Smooth muscle cell of the brain vasculature (primary cell): ENCODE measurements at places on chromosomes 1 and 21.

- no peak for DNase-seq
Observed at GRCh38 chr1:172928412-172928811, 122.3 kb downstream of the TNFSF18 start.

DNA sequence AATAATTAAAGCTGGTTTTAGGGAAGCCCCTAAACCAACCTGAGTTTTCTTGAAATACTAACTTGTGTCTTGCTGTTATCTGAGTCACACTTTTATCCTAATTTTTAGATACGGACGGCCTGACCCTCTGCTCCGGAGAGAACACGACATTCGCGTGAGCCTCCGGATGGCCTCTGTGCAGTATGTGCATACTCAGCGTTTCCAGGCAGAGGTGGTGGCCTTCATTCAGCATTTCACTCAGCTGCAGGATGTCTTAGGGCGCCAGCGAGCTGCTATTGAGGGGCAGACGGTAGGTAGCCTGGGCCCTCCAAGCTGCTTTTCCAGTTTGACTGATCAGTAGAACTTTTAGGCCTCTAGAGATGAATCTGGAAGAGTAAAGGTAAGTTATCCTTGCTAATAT is 63.6 kb downstream of the VPS13D start:
- no peak for DNase-seq

GRCh38 chr1:67524143-67525052 is 94.2 kb upstream of the SERBP1 start:
- no peak for DNase-seq

DNA sequence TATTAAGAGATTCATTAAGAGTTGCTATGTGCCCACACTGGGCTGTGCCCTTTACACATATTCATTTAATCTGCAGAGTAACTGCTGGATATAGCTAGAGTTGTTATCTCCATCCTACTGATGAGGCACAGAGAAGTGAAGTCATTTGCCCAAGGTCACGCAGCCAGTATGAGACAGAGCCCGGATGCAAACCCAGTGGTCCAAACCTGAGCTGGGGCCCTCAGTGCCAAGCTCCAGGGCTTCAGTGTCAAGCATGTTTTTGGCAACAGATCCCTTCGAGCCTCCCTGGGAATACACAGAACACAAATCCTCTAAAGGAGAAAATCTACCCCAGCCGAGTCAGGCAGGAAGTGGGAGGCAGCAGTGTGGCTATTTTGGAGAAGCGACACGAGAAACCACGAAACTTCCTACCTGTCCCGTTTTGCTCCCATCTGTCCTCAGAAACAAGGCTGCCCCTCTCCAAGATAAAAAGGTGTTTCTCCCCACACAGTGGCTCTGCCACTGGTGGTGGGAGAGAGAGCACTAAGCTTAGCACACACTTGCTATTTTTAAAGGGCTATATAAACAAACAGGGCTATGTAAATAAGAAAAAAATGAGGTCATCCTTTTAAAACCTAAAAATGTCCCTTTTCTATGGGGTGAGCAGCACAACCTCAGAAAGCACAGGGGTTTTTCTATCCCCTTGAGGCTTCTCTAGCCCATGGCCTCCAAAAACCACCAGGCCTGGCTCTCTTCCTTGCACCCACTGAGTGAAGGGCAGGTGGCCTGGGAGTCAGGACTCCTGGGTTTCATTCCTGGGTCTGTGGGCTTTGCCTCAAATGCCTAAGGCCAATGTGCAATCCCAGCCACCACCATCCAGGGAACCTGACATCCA is 138.6 kb upstream of the EDN2 start:
- DNase-seq: no peak

DNA sequence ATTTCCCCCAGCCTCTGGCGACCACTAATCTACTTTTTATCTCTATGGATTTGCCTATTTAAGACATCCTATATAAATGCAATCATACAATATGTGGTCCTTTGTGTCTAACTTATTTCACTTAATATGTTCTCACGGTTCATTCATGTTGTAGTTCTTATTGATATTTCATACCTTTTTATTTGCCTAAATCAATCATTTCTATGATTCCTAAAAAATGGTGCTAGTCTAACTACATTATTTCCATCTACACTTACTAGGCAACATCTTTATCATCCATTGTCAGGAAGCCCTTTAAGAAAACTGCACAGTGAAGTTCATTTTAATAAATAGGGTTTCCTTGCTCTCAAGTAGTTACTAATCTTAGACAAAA is 380 bp upstream of the FBXO28 start:
- DNase-seq: no peak

GRCh38 chr1:26225033-26225831 is 8.8 kb upstream of the CEP85 start:
- no peak for DNase-seq

- DNase-seq: no peak
Observed at GRCh38 chr21:41966041-41966833, 12.4 kb upstream of the C2CD2 start.

GRCh38 chr1:30635391-30635975 is 87.9 kb downstream of the MATN1 start:
- DNase-seq: no peak

GRCh38 chr1:195946500-195946899 is 661.7 kb downstream of the KCNT2 start:
- no peak for DNase-seq

- no peak for DNase-seq
Observed at GRCh38 chr1:34520111-34520510, 234.7 kb upstream of the GJB5 start.

DNA sequence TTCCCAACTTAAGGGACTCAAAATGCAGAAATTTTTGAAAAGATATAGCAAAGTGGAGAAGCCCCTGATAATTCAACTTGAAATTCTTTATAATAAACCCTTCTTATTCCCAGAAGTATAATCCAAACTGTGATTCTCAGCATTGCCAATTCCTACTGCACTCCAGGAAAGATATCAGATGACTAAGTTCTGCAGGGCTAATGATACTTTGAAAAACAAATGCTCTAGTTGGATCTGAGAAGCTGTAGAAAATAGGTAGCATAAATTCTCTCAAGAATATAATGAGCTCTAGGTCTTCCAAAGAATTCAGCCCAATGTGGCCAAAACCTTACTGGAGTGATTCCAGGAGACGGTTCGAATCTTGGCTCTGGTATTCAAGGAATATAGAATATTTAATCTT is 294.0 kb upstream of the PTBP2 start:
- no peak for DNase-seq

GRCh38 chr1:2786329-2787162 is 14.9 kb downstream of the TTC34 start:
- no peak for DNase-seq

GRCh38 chr21:31671931-31672330 is 12.4 kb downstream of the SOD1 start:
- DNase-seq: no peak

GRCh38 chr1:118827636-118828035 is 160.5 kb downstream of the TBX15 start:
- no peak for DNase-seq

- no peak for DNase-seq
Observed at GRCh38 chr21:45258466-45258865, 29.2 kb downstream of the POFUT2 start.

GRCh38 chr1:106944721-106945120 is 111.8 kb upstream of the PRMT6 start:
- DNase-seq: no peak

DNA sequence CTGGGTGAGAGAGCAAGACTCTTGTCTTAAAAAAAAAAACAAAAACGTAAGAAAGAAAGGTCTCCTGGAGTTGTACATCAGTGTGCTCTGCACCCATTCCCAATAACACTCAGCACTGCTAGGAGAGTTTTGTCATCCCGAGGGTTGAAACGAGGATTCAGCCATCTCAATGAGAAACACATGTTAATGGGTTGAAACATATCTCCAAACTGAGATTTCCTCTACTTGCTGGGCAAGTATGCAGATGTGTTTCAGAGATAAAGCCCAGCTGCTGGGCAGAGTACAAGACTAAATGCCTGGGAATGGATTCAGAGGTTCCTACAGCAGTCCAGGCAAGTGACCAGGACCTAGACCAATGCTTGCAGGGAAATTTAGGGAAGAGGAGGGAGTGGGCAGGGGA is 2.6 kb upstream of the MFN2 start:
- DNase-seq: no peak

GRCh38 chr1:15678578-15678977 is 5.5 kb upstream of the PLEKHM2 start:
- DNase-seq: no peak

DNA sequence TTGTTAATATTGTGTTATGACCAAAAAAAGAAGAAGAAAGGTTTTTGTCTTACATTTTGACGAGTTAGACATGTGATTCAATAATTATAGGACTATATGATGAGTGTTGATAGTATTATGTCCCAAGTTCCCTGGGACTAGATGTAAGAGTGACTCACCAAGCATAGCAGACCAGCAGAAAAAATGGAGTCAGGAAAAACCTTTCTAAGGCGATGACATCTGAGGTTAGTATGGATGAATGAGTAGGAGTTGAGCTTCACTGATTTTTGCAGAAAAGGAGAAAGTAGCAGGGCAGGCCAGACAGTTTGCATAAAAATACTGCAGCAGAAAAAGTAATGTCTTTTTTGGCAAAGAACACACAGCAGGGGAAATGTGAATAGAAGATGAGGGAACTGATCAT is 1041.3 kb upstream of the ADGRL4 start:
- DNase-seq: no peak

- DNase-seq: peak; percentile 46
Observed at GRCh38 chr1:203871114-203871880, 9.9 kb downstream of the SNRPE start.

DNA sequence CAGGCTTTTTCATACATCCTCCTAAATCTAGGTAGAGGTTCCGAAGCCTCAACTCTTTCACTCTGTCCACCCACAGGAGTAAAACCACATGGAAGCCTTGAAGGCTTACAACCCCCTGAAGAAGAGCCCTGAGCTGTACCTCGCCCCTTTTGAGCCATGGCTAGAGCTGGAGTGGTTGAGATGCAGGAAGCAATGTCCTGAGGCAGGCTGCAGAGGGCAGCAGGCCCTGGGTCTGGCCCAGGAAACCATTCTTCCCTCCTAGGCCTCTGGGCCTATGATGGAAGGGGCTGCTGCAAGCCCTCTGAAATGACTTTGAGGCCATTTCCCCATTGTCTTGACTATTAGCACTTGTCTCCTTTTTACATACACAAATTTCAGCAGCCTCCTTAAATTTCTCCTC is 1503.0 kb downstream of the KCNT2 start:
- no peak for DNase-seq

GRCh38 chr1:43376723-43377235 is 9.0 kb upstream of the ELOVL1 start:
- no peak for DNase-seq

DNA sequence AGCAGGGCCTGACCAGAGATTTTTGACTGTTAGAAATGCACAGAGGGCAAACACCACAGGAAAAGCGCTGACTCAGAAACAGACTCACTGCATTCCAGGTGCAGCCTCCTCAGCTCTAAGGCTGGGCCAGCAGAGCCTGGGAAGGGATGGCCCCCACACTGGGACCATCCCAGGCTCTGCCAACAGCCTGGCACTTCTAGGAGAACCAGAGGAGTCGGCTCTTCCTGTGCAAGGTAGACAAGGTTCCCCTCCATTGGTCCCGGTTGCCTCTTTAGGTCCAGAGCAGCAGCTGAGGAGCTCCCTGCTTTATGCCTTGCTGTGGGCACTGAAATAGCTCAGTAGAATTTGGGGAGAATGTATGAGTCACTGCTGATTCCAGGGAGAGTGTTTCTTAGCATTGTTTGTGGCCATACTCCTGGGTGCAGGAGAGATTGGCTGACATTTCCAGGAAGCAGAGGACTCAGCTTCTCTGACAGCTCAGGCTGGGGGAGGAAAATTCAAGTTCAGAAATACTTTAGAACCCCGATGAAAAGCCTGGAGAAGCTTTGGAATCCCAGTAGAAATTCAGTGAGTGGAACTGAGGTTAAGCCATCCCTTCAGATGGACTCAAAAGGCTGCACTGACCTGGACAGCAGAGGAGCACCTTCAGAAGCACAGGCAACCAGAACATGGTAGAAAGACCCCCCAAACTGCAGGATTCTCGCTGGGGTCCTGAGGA is 19.7 kb downstream of the PRAMEF1 start:
- no peak for DNase-seq

- DNase-seq: no peak
Observed at GRCh38 chr1:196598942-196599748, 9.1 kb downstream of the KCNT2 start.

GRCh38 chr1:229371624-229372023 is 28.8 kb upstream of the CCSAP start:
- DNase-seq: no peak

DNA sequence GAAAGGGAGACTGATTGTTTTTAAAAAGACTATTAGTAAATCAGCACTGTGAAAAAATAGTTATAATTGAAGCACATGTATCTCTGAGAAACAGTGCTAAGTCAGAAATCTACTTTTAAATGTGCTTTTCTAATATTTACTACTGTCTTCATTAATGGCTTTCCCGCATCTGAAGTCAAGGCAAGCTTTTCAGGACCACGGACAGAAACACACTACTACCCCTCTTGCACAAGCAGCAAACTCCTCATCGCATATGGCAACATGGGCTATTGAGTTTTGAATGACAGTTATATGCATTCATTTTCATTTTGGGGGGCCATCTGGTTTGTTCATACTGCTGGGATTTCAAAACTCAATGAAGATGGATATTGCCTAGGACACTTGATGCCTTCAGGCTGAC is 433.4 kb upstream of the CAMK1G start:
- no peak for DNase-seq

DNA sequence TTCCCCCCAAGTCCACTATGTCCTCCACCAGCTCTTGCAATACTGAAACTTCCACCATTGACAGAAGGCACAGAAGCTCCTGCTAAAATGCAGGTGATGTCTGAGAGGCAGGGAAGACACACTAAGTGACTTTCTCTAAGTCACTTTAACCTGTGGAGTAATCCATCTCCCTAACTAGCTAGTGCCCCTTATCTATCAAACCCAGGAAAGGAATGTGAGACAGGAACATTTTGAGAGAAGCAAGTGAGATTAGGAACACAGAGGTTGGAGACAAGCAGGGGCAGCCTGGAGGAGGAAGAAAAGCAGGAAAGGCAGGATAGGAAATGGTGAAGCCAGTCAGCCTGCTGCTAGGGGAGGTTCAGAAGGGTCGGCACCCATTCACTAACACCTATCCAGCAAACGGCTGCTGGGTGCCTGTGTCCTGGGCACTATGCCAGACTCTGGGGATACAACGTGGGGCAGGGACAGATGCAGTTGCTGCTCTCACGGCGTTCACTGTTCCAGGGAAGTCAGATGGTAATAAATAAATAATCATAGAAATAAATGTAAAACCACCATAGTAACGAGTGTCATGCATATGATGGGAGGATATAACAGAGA is 7.0 kb downstream of the GPA33 start:
- no peak for DNase-seq

GRCh38 chr1:181669246-181669645 is 185.9 kb downstream of the CACNA1E start:
- no peak for DNase-seq
